ENCODE measurements at places on chromosomes 6 and 20. TPM values are rescaled to one million over a fixed set of nuclear protein-coding genes. Genes with fewer than 3 reads are reported as not detected.

Gene RAET1L
- total RNA-seq, result not detected

Gene VIP
- total RNA-seq, result not detected

Gene SYNDIG1
- not detected for total RNA-seq

Gene MUC22
- not detected for total RNA-seq

Gene NRN1
- total RNA-seq, result 0.45 TPM

Gene FAM162B
- not detected for total RNA-seq

Gene TRIM27
- 35.8 TPM for total RNA-seq

Gene DEFB118
- total RNA-seq, result not detected

Gene FAM50B
- total RNA-seq, result 4.4 TPM

- no peak for DNase-seq
- H3K27ac ChIP-seq, result no peak overlapping the region
- H3K4me1 ChIP-seq, result no peaks in the 10 kb centered on the region
- no peak overlapping the region for H3K4me3 ChIP-seq
- no peaks in the 10 kb centered on the region for H3K27me3 ChIP-seq
These were observed 134.7 kb downstream of the FAM83B start for GRCh38 chr6:54981276-54981609.

DNA sequence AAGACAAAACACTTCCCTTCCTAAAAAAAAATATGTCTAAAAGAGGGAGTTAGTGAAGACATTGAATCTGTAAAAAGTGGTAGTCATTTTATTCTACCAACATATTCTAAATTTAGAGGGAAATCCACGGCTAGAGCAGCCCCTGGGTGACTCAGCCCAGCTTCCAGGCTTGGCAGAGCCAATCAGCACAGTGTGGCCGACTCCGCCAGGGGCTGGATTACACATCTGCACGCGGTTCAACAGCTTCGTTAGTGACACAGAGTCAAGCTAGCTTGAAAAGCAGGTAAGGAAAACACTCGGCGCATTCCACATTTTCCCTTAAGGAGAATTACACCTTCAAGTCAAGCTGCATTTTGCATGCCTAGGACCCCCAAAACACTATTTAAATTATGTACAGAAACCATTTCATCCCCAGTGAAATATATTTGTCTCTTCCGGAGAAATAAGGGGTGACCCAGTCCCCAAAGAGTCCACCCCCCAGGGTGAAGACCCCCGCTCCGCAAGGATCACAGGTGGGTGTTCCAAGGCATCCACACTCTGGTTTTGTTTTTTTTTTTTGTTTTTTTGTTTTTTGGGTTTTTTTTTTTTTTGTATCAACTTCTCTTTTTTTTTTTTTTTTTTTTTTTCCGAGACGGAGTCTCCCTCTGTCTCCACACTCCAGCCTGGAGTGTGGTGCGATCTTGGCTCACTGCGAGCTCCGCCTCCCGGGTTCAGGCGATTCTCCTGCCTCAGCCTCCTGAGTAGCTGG lies 58.4 kb upstream of the ARID1B start:
- H3K36me3 ChIP-seq, result no peaks in the 10 kb centered on the region
- H3K4me1 ChIP-seq, result peaks cover 16% of the 10 kb centered on the region

- DNase-seq, result no peak
- H3K4me3 ChIP-seq, result no peak overlapping the region
- H3K27ac ChIP-seq, result no peak overlapping the region
- peaks cover 8% of the 10 kb centered on the region for H3K36me3 ChIP-seq
These were observed 205.6 kb downstream of the ZDHHC14 start for GRCh38 chr6:157586476-157587126.

DNA sequence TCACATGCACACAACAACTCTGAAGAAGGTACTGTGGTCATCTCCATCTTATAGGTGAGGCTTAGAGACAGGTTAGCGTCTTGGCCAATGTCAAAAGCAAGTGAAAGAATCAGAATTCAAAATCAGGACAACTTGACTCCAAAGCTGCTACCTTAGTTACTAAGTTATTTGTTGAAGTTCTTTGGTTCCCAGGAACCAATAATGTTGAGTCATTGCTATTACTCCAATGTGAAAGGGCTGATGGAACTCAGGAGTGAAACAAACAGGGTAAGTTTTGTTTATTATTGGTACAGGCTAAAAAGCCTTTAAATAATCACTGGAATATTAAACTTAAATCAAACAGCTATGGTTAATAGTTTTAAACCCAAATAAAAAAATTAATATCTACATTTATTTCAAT lies 111.1 kb downstream of the PDSS2 start:
- no peak overlapping the region for H3K4me3 ChIP-seq
- H3K27me3 ChIP-seq, result no peaks in the 10 kb centered on the region
- H3K4me1 ChIP-seq, result no peaks in the 10 kb centered on the region
- H3K36me3 ChIP-seq, result no peaks in the 10 kb centered on the region

GRCh38 chr6:22068561-22069305 lies 228.1 kb downstream of the PRL start:
- H3K4me1 ChIP-seq, result peaks cover 3% of the 10 kb centered on the region
- no peak for DNase-seq
- no peaks in the 10 kb centered on the region for H3K36me3 ChIP-seq
- H3K27me3 ChIP-seq, result no peaks in the 10 kb centered on the region

- H3K4me3 ChIP-seq, result no peak overlapping the region
- peaks cover 5% of the 10 kb centered on the region for H3K4me1 ChIP-seq
- no peaks in the 10 kb centered on the region for H3K36me3 ChIP-seq
- no peak for DNase-seq
These were observed 4.0 kb upstream of the SCUBE3 start for GRCh38 chr6:35209622-35210247.

DNA sequence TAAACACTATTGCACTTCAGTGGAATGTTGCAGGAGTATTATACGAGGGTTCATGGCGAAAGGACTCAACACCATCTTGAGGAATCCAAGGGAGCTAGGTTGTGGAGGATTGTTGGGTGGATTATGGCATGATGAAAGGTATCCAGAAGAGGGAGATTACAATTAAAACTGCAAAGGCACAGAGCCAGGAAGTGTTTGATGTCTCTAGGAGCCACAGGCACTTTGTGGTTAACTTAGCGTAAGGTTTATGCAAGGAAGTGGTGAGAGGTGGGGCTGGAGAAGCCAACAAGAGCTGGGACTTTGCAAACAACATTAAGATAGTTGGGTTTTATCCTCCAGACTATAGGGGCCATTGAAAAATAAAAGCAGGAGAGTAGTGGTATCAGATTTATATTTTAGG lies 86.6 kb upstream of the TPD52L1 start:
- no peak overlapping the region for H3K4me3 ChIP-seq
- no peak overlapping the region for H3K27ac ChIP-seq
- H3K36me3 ChIP-seq, result no peaks in the 10 kb centered on the region

- H3K27ac ChIP-seq, result no peak overlapping the region
- no peaks in the 10 kb centered on the region for H3K4me1 ChIP-seq
- no peak overlapping the region for H3K4me3 ChIP-seq
These were observed 847.8 kb downstream of the QKI start for GRCh38 chr6:164262348-164262747.

DNA sequence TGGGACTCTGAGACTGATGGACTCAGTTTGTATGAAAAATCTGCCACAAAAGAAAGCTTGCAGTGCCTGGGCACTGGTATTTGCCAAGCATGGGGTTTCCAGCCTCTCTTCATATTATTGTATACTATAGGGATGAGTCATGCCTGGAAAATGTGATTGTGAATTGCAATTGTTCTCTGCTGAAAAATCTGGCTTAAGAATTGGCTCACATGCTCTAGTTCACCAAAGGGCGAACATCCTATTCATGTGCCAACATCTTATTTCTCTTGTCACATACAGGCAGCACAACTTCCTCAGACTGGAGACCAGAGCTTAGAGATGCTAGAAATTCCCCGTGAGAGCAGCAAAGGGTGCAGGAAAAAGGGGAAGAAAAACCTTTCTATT lies 103.6 kb upstream of the KCNK16 start:
- no peak overlapping the region for H3K27ac ChIP-seq
- DNase-seq, result peak; percentile 10
- H3K4me3 ChIP-seq, result no peak overlapping the region
- H3K4me1 ChIP-seq, result peaks cover 6% of the 10 kb centered on the region
- no peaks in the 10 kb centered on the region for H3K36me3 ChIP-seq

DNA sequence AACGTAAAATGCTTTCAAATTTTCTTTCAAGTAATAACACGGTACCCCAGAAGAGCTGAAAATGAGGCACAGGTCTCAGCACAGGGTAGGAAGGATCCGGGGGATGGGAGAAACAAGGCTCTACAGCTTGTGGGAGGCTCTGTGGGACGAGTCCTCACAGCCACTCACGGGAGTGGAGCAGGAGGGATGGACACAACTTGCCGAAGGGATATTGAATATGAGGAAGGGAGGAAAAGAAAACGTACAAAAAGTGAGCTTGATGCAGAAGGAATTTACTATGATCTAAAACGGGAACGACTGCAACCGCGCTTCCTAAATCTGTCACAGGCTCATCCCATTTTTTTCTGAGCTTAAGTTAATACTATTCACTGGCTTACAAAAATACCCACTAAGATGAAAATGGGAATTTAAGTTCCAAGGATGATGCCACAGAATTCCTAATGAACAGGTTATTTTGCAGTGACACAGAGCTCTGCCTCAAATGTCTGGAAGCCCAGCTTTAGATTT lies 72.9 kb downstream of the FYN start:
- no peak overlapping the region for H3K27ac ChIP-seq
- peaks cover 87% of the 10 kb centered on the region for H3K4me1 ChIP-seq
- peaks cover 14% of the 10 kb centered on the region for H3K36me3 ChIP-seq
- no peaks in the 10 kb centered on the region for H3K27me3 ChIP-seq
- no peak overlapping the region for H3K4me3 ChIP-seq

DNA sequence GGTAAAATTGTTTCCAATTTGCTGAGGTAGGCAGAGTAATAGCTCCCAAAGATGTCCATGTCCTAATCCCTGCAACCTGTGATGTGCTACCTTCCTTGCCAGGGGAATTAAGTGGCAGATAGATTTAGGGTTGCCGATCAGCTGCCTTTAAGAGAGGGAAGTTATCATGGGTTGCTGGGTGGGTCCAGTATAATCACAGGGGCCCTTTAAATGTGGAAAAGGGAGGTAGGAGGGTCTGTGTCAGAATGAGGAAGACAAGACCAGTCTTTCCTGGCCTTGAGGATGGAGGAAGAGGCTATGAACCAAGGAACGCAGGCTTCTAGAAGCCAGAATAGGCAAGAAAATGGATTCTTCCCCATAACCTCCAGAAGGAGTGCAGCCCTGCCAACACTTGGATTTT lies 50.7 kb downstream of the CTCFL start:
- no peak for DNase-seq
- no peaks in the 10 kb centered on the region for H3K36me3 ChIP-seq
- no peaks in the 10 kb centered on the region for H3K27me3 ChIP-seq
- H3K4me3 ChIP-seq, result no peak overlapping the region
- H3K4me1 ChIP-seq, result peaks cover 23% of the 10 kb centered on the region
- H3K27ac ChIP-seq, result no peak overlapping the region

DNA sequence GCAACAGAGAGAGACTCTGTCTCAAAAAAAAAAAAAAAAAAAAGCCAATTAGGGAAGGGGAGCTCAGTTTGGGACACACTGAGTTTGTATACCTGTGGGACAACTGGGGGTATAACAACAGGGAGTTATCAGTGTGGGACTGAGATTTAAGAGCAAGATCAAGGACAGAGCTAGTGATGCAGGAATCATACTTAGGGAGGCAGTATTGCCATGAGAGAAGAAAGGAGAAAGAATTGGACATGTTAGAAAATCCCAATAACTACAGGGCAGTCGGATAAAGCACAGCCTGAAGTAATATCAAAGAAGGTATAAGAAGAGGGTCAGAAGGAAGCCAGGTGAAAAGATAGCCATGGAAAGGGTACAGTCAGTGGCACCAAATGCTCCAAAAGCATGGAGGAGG lies 121.2 kb downstream of the PTPRT start:
- no peak overlapping the region for H3K4me3 ChIP-seq
- H3K36me3 ChIP-seq, result no peaks in the 10 kb centered on the region
- no peaks in the 10 kb centered on the region for H3K4me1 ChIP-seq
- no peak overlapping the region for H3K27ac ChIP-seq
- peaks cover 2% of the 10 kb centered on the region for H3K27me3 ChIP-seq
- no peak for DNase-seq

DNA sequence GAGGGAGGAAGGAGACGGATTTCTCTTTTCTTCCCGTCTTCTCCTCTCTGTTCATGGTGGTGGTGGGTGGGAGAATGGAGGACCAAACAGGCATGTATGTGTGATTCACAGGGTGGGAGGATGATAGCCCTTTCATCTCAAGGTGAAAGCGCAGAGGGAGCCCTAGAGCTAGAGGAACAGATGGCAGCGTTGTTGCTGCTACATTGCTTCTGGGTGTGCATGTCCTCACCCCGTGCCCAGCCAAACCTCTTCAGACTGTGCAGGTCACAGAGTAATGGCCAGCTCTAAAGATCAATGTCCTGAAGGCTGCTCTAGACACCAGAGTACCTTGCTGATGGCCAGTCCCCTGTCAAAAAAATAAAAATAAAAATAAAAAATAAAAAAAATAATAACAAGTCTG lies 301.8 kb downstream of the TBC1D7 start:
- H3K36me3 ChIP-seq, result no peaks in the 10 kb centered on the region
- H3K4me1 ChIP-seq, result no peaks in the 10 kb centered on the region
- DNase-seq, result no peak
- H3K27me3 ChIP-seq, result peaks cover 16% of the 10 kb centered on the region
- no peak overlapping the region for H3K4me3 ChIP-seq
- H3K27ac ChIP-seq, result no peak overlapping the region

GRCh38 chr6:21908161-21908848 lies 314.8 kb downstream of the SOX4 start:
- H3K27ac ChIP-seq, result no peak overlapping the region
- no peak for DNase-seq
- peaks cover 1% of the 10 kb centered on the region for H3K4me1 ChIP-seq
- H3K4me3 ChIP-seq, result no peak overlapping the region

- DNase-seq, result no peak
- H3K4me1 ChIP-seq, result peaks cover 42% of the 10 kb centered on the region
- H3K4me3 ChIP-seq, result no peak overlapping the region
These were observed 90.2 kb downstream of the HIVEP1 start for GRCh38 chr6:12102350-12102749.

DNA sequence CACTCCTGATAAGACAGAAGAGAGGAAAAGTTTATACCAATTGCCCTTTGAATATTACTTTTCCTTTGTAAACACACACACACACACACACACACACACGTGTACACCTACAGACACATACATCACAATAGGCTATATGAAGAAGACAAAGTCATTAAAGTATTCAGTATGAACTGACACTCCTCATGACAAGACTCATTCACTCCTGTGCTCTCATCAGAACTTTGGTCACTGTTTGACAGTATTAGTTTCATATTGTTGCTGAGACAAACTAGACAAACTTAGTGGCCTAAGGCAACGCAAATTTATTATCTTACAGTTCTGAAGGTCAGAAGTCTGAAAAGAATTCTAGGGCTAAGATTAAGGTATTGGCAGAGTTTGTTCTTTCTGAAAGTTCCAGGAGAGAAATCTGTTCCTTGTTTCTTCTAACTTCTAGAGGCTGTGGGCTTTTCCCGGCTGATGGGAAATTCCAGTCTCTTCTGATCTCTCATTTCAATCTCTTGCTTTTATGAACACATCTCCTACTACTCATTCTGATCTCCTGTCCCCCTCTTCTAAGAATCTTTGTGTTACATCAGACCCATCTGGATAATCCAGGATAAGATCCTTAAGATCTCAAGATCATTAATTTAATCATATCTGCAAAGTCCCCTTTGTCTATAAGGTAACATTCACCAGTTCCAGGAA lies 171.3 kb downstream of the HACE1 start:
- H3K36me3 ChIP-seq, result no peaks in the 10 kb centered on the region
- no peak overlapping the region for H3K4me3 ChIP-seq
- no peak overlapping the region for H3K27ac ChIP-seq
- peak; percentile 10 for DNase-seq
- H3K4me1 ChIP-seq, result peaks cover 29% of the 10 kb centered on the region
- no peaks in the 10 kb centered on the region for H3K27me3 ChIP-seq

Measured in activated naive CD4-positive, alpha-beta T cell treated with anti-CD3 and anti-CD28 coated beads for 36 hours (primary cell).